Karpas-422 (cell line): ENCODE measurements at places on chromosomes 6 and 20.
A peak's percentile ranks its signal among the peaks of the same experiment; 100 is the strongest.

DNA sequence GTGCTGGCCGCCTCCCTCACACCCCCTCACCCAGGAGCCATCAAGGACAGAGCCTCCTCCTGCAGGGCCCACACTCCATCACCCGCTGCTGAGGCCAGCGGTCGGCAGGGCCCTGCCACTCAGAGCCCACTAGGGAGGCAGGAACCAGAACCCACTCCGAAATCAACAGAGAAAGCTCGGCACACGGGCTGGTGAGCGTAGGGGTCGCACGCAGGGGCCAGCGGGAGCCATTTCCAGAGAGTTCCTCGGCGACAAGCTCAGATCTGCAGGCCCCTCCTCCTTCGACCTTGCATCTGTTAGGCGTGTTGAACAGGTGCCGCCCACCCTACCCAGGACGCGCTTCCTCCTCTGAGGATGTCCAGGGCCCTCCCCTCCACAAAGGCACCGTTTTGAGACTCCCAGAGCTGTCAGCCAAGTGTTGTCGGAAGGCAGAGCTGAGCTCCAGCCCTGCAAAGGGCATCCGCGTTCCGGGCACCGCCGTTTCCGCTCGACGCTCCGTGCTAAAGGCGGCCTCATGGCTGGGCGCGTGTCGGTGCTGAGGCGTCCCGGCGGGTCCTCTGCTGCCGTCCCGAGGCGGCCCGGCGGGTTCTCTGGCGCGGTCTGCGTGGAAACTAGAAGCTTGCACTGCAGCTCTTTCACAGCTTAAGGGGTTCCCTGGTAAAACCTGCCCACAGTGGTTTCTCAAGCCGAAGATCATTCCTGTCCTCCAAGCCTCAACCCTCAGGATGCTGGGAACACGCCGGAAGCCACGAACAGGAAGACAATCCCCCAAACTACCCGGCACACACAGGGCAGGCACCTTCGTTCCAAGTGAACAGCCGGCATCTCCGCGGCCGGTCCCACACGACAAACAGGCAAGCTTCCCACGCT is 6.8 kb downstream of the KCNQ2 start:
- DNase-seq = no peak

DNA sequence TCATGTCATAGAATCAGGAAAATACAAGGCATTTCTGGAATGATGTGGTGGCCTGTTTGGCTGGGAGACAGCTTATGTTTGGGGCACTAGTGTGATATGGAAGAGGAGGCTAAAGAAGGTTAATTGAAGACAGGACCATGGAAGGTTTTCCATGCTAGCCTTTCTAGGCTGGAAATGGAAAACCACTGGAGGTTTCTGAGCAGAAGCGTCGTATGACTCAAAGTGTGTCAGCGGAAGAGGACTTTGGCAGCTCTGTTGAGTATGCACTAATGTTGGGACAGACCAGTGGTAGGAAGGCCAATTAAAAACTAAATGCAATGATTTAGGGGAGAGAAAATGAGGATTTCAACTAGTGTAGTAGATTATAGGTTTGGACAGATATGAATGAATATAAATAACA is 413.1 kb downstream of the PLCB1 start:
- DNase-seq = peak; percentile 36

DNA sequence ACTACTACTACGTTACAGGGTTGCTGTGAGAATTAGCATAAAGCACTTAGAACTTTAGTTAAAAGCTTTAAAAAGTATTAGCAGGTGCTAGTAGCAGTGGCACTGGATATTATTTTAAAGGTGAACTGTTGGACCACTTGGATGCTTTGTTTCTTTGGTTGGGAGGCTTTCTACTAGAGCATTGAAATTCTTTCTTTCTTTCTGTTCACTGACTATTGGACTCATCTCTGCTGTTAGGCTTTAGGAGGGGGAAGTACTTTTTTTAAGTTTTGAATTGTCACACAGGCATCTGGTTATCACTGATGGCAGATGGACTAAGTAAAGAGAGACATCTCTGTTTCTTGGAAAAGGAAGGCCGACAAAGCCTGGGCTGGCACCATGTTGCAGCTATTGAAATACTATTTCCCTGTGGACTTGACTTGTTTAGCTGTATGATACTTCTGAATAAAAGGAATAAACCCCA is 4.8 kb downstream of the TBPL1 start:
- no peak for DNase-seq

- no peak for DNase-seq
These were observed 750.4 kb downstream of the QKI start for GRCh38 chr6:164164876-164165275.

- DNase-seq = no peak
These were observed 20.9 kb downstream of the LMBRD1 start for GRCh38 chr6:69775941-69776340.

GRCh38 chr20:37574199-37574890 is 46.7 kb upstream of the BLCAP start:
- DNase-seq = no peak

GRCh38 chr20:3612795-3613572 is 50.2 kb downstream of the GFRA4 start:
- DNase-seq = no peak

DNA sequence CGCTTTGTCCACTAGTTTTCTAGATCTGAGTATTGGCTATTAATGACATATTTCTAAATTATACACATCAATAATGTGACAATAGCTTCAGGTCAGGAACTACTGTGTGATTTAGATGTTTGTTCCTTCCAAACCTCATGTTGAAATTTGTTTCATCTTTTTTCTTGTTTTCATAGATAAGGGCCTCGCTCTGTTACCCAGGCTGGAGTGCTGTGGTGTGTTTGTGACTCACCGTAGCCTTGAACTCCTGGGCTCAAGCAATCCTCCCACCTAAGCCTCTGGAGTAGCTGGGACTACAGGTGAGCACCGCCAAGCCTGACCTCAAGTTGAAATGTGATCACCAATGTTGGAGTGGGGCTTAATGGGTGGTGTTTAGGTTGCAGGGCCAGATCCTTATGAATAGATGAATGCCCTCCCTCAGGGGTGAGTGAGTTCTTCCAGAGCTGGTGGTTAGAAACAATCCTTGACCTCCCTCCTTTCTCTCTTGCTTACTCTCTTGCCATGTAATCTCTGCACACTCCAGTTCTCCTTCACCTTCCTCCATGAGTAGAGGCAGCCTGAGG is 5.9 kb upstream of the NQO2 start:
- no peak for DNase-seq

GRCh38 chr6:53934023-53934422 is 139.2 kb downstream of the LRRC1 start:
- DNase-seq = no peak

GRCh38 chr6:135071541-135071940 is 16.9 kb upstream of the HBS1L start:
- DNase-seq = no peak

- no peak for DNase-seq
These were observed 48.2 kb downstream of the ARHGAP18 start for GRCh38 chr6:129661536-129662405.

- DNase-seq = peak; percentile 88
These were observed 2.1 kb downstream of the KHDRBS2 start for GRCh38 chr6:62283796-62284411.

GRCh38 chr20:25544311-25544710 is 41.0 kb downstream of the NINL start:
- peak; percentile 17 for DNase-seq

DNA sequence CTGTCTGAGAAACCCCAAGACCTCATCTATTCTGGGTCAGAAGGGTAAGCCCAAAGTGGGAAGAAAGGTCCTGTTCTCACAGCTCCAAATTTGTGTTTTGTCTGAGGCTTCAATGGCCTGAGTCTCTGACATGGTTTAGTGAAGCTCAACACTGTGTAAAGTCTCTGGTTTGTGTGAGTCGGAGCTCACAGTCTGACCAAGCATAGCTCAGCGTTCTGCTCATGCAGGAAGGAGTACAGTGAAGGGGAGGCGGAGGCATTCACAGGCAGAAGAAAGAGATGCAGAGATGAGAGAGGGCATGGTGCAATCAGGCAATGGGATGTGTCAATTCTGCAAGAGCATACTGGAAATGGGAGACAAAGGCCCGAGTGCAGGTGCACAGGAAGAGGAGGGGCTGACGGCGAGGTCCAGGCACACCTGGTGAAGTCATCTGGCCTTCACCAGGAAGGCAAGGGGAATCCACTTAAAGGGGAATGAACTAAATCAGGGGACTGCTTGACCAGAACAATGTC is 463.0 kb upstream of the AGPAT4 start:
- no peak for DNase-seq

- no peak for DNase-seq
These were observed 245.8 kb upstream of the JAG1 start for GRCh38 chr20:10919396-10920140.

- no peak for DNase-seq
These were observed 209.7 kb downstream of the TBX18 start for GRCh38 chr6:84554706-84555105.

DNA sequence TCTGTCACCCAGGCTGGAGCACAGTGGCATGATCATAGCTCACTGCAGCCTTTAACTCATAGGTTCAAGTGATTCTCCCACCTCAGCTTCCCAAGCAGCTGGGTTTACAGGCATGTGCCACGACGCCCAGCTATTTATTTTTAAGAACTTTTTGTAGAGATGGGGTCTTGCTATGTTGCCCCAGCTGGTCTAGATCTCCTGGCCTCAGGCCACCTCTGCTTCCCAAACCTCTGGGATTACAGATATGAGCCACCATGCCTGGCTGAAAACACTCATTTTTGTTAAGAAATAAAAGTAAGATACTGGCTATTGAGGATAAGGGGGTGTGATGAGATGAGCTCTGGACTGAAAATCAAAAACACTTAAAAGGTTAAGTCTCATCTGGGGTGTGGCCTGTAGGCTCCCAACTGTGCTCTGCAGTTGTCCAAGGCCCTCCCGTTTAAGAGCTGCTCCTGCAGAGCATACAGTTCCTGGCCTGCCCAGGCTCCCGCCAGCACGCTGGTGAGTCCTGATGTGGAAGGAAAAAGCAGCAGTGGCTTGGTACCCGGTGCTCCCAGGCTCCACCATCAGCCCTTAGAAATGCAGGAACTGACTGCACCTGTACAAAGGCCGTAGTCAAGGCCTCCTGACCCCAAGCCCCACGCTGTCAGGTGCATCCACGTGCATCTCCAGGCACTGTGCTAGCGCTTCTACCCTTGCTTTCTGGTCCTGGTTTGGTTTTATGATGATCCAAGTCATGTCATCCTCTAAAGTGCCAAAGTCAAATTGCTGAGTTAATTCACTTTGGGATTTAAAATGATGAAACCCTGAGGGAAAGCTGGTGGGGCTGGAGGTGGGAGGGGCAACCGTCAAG is 111.5 kb downstream of the TMEM242 start:
- DNase-seq = no peak

DNA sequence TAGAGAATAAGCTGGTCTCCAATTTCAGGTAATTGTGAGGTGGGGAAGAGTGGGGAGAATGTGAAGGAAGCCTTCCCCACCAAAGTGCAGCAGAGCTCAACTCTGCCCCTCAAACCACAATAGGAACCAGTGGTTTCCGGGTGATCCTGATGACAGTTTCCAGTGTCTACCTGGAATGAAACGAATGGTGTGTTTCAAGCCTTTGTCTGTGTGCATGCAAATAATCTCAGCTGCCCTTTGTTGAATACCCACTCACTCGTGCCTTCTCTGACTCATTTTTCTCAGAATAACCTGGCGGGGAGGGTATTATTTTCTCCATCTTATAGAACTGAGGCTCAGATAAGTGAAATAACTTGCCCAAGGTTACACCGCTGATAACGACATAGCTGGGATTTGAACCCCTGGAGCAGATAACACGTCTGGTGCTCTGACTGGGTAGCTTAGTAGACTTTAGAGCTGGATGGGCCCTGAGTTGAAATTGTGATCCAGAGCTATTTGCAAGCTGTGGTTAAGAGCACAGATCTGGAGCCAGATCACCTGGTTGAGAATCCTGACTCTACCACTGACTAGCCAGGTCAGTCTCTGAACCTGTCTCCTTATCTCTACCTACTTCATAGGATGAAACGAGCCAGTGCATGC is 85.1 kb downstream of the EYA2 start:
- no peak for DNase-seq
